ENCODE measurements at places on chromosomes 16 and 17.

GRCh38 chr17:28579526-28579925, 2.8 kb upstream of the ALDOC start:
- DNase-seq: no peak

DNA sequence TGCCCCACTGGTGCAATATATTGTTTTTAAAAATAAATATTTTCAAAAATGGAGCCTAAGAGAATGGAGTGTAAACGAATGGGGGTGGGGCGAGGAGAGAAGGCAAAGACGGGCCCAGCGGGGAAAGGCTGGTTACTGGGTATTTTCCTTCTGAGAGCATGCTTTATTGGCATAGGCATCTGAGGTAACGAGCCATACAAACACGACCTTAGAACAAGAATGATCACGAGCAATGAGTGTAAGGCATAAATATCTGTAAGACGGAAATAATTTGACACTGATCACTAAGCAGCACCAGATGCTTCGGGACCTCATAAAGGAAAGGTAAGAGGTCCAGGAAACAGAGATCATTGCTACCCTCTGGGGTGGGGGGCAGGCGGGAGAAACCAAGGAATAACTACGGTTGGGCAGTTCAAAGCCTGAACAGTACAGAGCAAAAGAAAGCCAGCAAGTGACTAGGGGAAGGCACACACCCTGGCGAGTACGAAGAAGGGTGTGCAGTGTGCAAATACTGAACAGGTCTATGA, 959 bp downstream of the SSH2 start:
- DNase-seq: no peak

DNA sequence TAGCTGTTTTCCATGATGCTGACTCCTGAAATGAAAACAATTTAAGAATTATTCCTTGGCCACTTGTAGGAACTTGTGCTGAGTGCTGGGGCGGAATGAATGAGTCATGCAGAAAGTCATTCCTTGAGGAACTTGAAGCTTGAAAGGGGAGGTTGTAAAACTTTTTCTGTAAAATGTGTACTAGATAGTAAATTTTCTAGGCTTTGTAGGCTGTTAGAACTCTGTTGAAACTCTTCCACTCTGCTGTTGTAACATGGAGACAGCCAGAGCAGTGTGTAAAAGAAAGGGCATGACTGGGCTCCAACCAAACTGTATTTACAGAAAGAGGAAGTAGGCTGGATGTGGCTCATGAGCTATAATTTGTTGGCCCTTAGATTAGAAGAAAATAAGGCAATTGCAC, 46.1 kb downstream of the ABCA8 start:
- DNase-seq: peak; percentile 96

DNA sequence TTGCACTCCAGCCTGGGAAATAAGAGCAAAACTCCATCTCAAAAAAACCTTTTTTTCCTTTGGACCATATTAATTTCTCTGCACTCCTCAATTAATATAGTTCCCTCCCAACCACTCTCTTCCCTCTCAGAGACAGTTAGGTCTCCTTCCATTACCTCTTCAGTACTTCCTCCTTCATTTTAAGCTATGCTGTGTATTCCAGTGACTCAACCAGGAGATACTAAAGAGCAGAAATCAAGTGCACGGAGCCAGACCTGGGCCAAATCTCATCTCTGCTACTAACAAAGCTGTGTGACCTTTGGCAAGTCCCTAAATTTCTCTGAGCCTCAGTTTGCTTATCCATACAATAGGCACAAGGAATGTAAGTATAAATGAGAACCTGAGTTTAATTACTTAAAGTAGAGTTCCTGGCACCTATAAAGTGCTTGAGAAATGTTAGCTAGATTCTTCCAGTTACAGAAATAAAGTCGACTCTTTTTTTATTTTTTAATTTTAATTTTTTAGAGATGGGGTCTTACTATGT, 8.5 kb downstream of the PECAM1 start:
- DNase-seq: no peak

DNA sequence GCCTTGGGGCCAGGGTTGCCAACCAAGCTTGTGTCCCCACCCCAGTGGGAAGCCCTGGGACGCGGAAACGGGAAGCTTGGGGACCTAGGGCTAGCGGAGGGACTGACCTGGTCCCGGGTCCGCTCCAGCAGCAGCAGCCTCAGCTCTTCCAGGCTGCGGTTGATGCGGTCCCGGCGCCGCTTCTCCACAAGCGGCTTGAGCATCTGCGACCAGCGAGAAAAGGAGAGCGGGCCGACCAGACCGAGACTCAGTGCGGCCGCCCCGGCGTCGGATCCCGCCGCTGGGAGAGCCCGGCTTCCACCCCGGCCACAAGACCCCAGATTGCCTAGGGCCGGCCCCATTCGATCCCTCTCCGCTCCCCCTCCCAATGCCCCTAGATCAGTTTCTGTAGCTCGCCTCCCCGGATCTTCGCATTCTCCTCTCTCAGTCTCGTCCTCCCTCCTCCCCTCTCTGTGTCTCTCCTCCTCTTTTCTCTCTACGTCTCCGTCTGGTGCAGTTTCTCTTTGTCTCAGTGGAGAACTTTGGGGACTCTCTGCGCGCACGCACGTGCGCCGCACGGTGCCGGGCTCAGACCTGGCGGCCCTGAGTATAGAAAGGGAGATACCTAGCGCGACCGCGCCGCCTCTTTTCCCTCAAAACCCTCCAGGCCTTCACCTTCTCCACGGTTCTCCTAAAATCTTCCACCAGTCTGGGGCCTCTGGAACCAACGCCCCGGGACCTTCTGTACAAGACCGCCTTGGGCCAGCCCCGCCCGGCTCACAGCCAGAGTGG, 797 bp downstream of the HES7 start:
- DNase-seq: peak; percentile 49

DNA sequence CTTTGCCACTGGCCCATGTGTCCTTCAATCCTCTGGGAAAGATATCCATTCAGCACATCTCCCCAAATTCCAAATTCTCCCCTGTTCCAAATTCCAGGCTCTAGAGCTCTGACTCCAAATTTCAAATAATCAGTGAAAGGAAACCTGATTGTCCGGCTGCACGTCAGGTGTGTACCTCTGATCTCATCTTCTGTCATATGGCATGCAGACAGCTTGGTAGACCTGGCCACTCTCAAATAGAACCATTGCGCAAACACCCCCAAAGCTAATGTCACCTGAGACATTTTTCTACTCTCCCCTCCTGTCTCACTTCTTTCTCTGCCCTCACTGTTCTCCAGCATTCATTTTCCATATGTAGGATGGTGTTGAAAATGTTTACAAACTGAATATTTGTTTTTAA, 337.0 kb upstream of the DYNLRB2 start:
- no peak for DNase-seq

DNA sequence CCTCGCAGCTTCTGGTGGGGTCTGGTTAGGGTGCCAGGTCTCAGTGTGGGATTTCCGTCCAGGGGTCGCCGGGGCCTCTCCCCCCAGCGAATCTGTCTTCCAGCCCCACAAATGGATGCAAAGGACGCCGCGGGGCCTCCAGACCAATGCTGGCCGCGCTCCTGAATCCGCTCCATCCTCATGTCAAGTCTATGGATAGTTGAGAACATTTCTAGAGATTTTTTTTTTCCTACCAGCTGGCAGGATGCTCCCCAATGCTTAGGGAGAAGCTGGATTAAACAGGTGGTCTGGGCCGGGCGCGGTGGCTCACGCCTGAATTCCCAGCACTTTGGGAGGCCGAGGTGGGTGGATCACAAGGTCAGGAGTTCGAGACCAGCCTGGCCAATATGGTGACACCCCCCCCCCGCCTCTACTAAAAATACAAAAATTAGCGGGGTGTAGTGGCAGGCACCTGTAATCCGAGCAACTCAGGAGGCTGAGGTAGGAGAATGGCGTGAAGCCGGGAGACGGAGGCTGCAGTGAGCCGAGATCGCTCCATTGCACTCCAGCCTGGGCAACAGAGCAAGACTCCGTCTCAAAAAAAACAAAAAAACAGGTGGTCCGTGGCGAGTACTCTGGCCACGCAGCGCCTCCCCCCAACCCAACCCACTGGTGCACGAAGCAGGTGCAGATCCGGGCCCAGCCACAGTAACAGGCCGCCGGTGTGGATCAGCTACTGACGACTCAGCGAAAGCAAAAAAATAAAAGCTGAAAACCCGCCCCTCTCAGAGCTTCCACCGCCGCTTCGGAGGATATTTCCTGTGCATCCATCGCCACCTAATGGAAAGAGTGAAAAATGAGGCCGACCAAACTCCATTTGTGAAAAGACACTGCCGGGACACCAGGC, 1.1 kb upstream of the NXN start:
- DNase-seq: peak; percentile 96

DNA sequence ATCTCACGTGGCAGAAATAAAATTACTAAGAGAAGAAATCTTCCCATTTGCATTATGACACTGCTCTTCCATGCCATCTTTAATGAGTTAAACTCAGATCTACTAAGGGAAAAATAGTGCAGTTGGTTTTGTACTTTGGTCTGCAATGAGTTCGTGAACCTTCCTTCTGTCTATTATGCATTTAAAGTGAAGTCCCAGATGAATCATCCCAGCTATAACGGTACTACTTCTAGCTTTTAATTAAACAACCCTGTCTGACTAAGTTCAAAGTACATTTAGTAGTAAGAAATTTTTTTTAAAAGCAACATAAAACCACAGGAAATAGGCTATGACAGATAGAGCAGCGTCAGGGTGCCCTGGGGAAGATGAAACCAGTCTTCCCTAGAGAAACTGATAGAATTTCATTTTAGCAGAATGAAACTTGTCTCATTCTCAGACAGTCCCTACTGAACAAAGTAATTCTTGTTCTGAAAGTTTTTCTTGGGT, 1.8 kb downstream of the TMIGD1 start:
- no peak for DNase-seq

GRCh38 chr17:27526604-27527002, 70.4 kb downstream of the KSR1 start:
- DNase-seq: peak; percentile 67
